ENCODE measurements at places on chromosomes 1 and 21. TPM values are rescaled to one million over a fixed set of nuclear protein-coding genes. Genes with fewer than 3 reads are reported as not detected.

The CD5L gene
- total RNA-seq = 9.9 TPM

The PLEKHN1 gene
- total RNA-seq = 2.4 TPM

The IQGAP3 gene
- 2.6 TPM for total RNA-seq

GRCh38 chr1:52674497-52675384 is 23.4 kb downstream of the COA7 start:
- no peak for DNase-seq
- H3K4me1 ChIP-seq = no peaks in the 10 kb centered on the region
- H3K27ac ChIP-seq = no peak overlapping the region
- no peaks in the 10 kb centered on the region for H3K36me3 ChIP-seq

DNA sequence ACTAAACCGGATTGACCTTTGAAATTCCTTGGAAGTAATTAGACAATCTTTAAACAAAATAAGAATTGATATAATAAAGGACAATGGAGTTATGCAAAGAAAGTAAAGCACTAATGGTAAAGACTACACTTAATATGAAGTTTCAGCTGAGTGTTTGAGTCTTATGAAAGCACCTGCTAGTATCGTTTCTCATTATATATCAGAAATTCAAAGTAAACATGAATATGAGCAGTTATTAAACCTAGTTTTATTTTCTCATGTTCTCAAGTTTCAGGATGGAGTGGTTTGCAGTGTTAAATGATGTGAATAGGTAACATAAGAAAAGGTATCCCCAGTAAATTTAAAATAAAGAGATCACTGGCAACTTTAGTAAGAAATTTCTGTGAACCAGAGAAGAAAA is 188.6 kb downstream of the ZP4 start:
- no peak overlapping the region for H3K27ac ChIP-seq
- no peaks in the 10 kb centered on the region for H3K36me3 ChIP-seq
- no peaks in the 10 kb centered on the region for H3K27me3 ChIP-seq
- DNase-seq = no peak

- no peak for DNase-seq
- H3K4me3 ChIP-seq = no peak overlapping the region
- H3K27ac ChIP-seq = no peak overlapping the region
- no peaks in the 10 kb centered on the region for H3K4me1 ChIP-seq
- H3K36me3 ChIP-seq = no peaks in the 10 kb centered on the region
- no peaks in the 10 kb centered on the region for H3K27me3 ChIP-seq
These were observed 43.9 kb upstream of the LYST start for GRCh38 chr1:235910357-235911299.

DNA sequence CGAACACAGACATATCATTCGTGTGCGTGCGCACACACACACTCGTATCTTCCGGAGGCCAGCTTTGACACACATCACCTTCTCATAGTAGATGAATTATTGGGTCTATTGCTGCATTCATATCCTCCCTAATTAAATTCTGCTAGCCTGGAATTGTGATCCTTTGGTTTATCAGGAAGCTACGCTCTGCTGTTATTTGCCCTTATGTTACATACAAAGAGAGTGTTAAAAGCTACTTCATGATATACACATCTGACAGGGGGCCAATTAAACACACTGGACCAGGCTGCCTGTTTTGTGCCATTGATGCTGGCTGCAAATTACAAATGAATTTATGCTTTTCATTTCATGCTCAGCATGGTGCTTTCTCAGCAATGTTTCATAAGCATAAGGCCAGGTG is 252.0 kb downstream of the RHOU start:
- DNase-seq = no peak
- H3K27me3 ChIP-seq = no peaks in the 10 kb centered on the region
- peaks cover 32% of the 10 kb centered on the region for H3K4me1 ChIP-seq
- no peak overlapping the region for H3K4me3 ChIP-seq

DNA sequence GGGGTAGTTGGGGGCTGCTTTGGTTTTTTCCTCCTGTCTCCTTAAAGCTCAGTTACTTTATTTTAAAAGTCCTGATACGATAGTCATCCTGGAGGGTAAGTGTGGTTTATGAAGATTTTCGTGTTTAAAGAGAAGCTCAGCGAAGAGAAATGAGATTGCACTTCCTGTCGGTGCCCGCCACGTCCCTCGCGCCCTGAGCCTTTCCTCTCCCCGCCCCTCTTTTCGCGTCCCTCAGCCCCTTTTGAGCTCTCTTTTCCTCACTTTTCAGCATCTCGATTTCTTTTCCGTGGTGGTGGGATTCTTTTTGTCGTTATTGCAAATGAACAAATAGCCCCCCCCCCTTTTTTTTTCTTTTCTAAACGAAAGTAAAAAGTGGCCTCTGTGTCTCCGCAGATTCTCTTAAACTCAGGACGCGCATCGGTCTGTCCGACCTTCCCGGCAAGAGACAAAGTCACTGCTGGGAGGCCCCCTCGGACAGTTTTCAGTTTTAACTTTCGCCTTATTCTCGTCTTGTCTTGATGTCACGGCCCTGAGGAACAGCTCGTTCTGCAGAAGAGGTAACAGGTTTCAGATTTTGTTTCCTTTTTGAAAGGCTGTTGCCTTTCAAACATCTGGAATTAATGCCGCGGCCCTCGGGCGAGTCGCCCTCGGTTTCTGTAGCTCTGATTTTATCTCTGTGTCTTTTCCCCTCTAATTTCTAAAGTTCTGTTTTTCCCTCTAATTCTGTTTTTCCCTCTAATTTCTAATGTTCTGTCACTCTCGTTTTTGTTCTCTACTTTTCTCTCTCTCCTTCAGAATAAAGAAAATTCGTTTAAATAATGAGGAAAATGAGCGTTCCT is 1.0 kb upstream of the DMRTA2 start:
- H3K4me3 ChIP-seq = no peak overlapping the region
- peaks cover 33% of the 10 kb centered on the region for H3K27me3 ChIP-seq
- DNase-seq = no peak
- no peak overlapping the region for H3K27ac ChIP-seq

The IQCC gene
- total RNA-seq = 0.87 TPM

The GJA9 gene
- not detected for total RNA-seq

The DDR2 gene
- 2.8 TPM for total RNA-seq

The ADPRS gene
- total RNA-seq = 9.1 TPM

DNA sequence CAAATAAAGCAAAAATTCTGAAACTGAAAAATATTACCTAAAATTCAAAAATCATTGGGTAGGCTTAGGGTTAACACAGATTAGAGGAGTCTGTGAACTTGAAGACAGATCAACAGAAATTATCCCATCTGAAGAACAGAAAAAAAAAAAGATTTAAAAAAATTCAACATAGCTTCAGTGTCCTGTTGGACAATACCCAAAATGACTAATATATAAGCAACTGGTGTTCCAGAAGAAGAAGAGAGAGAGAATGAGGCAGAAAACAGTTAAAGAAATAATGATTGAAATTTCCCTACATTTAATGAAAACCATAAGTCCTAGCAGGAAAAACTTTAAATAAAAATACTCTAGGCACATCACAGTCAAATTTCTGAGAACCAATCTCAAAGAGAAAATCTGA is 31.5 kb downstream of the TMCO1 start:
- no peak overlapping the region for H3K4me3 ChIP-seq
- H3K27me3 ChIP-seq = no peaks in the 10 kb centered on the region
- H3K36me3 ChIP-seq = peaks cover 18% of the 10 kb centered on the region
- no peak overlapping the region for H3K27ac ChIP-seq

GRCh38 chr1:107817935-107818334 is 147.0 kb downstream of the VAV3 start:
- no peak overlapping the region for H3K27ac ChIP-seq
- H3K36me3 ChIP-seq = no peaks in the 10 kb centered on the region
- no peak overlapping the region for H3K4me3 ChIP-seq
- no peaks in the 10 kb centered on the region for H3K4me1 ChIP-seq
- H3K27me3 ChIP-seq = no peaks in the 10 kb centered on the region

The NECTIN4 gene
- total RNA-seq = not detected

The SLC5A9 gene
- total RNA-seq = 9.8 TPM

DNA sequence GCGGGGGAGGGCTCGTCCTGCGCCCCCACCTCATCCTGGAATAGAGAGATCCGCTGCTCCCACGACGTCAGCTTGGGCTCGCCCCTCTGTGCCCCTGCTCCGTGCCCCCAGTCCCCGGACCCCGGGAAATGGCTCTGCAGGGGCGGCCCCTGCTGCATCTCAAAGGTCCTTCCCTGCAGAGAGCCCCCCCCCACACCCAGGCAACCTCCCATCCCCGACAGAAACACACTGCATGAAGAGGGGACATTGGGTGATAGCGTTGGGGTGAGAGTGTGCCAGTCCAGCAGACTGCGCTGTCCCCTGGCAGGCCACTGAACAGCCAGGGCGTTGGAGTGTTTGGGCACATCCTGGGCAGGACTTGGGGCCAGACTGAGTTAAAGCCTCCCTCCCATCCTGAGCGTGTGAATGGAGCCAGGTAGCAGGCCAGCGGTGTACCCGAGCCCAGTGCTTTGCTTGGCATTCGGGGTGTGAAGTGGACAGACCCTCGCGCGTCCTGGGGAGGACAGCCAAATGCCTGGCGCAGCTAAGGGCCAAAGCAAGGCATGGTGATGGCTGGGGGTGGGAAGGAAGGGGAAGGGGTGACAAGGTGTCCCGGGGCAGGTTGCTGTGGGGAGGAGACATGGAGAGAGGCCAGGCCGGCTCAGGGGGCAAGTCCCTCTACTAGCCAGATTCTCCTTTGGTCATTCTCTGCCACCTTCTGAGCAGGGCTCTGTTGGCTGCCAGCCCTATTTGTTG is 633 bp upstream of the ETNK2 start:
- no peaks in the 10 kb centered on the region for H3K4me1 ChIP-seq
- no peaks in the 10 kb centered on the region for H3K27me3 ChIP-seq
- no peaks in the 10 kb centered on the region for H3K36me3 ChIP-seq
- peak overlapping the region; percentile 86 for H3K27ac ChIP-seq

- H3K4me3 ChIP-seq = no peak overlapping the region
- no peaks in the 10 kb centered on the region for H3K4me1 ChIP-seq
- no peak overlapping the region for H3K27ac ChIP-seq
These were observed 40.5 kb downstream of the DDR2 start for GRCh38 chr1:162672622-162673260.

- no peak overlapping the region for H3K27ac ChIP-seq
- H3K36me3 ChIP-seq = no peaks in the 10 kb centered on the region
- no peak for DNase-seq
- H3K4me3 ChIP-seq = no peak overlapping the region
These were observed 16.6 kb upstream of the CLCA4 start for GRCh38 chr1:86530211-86530845.

GRCh38 chr21:30605968-30606367 is 5.1 kb downstream of the KRTAP22-1 start:
- no peaks in the 10 kb centered on the region for H3K4me1 ChIP-seq

The SPRR2F gene
- not detected for total RNA-seq

DNA sequence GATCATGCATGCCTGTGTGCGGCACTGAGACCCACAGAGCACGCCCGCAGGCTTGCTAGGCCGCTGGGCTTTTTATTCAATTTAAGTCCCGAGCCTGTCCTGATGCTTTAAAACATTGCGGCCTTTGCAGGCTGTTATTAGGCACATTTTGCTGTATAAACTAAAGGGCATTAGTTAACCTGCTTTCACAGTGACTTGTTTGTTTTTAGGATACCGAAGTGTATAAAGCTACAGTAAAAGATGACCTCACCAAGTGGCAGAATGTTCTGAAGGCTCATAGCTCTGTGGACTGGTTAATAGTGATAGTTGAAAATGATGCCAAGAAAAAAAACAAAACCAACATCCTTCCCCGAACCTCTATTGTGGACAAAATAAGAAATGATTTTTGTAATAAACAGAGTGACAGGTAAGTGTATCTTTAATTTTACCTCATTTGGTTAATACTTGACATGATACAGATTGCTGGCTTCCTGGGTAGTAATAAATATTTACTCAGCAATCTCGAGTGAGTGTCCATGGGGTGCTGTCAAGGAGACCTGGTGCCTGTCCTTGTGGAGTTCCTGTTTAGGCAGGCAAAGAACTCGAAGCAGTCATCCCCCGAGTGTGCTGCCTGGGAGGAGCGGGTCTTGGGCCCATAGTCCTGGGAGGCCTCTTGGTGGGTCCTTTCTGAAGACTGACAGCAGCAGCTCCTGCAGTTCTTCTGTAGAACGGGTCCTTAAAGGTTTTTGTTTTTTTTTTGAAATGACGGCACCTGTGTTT is 40.1 kb downstream of the TRAPPC10 start:
- H3K36me3 ChIP-seq = peaks cover 5% of the 10 kb centered on the region
- DNase-seq = peak; percentile 37
- no peak overlapping the region for H3K4me3 ChIP-seq
- peaks cover 13% of the 10 kb centered on the region for H3K4me1 ChIP-seq

DNA sequence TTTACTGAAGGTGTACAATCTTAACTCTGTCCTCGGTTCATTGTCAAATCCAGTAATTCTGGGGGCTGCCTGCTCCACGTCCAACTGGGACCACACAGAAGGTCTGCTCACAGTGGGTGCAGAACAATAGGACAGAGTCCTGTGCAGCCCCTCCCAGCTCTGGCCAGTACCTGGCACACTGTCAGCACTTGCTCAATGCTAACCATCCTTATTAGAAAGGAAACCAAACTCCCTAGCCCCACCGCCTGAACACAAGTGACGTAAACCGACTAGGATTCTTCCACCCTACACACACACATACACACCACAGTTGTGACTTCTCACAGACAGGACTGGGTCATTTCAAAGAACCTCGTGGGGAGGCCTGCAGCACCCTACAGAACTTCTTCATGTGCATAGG is 5.2 kb downstream of the BCAR3 start:
- H3K4me3 ChIP-seq = no peak overlapping the region
- no peak overlapping the region for H3K27ac ChIP-seq
- no peaks in the 10 kb centered on the region for H3K36me3 ChIP-seq
